ENCODE measurements at places on chromosomes 13 and 19.

- DNase-seq: no peak
Observed at GRCh38 chr19:48481846-48482639, 12.9 kb downstream of the CYTH2 start.

GRCh38 chr19:2309734-2310362 is 1.9 kb upstream of the LINGO3 start:
- DNase-seq: peak; percentile 61

GRCh38 chr19:2969104-2969504 is 8.3 kb upstream of the TLE6 start:
- DNase-seq: no peak

DNA sequence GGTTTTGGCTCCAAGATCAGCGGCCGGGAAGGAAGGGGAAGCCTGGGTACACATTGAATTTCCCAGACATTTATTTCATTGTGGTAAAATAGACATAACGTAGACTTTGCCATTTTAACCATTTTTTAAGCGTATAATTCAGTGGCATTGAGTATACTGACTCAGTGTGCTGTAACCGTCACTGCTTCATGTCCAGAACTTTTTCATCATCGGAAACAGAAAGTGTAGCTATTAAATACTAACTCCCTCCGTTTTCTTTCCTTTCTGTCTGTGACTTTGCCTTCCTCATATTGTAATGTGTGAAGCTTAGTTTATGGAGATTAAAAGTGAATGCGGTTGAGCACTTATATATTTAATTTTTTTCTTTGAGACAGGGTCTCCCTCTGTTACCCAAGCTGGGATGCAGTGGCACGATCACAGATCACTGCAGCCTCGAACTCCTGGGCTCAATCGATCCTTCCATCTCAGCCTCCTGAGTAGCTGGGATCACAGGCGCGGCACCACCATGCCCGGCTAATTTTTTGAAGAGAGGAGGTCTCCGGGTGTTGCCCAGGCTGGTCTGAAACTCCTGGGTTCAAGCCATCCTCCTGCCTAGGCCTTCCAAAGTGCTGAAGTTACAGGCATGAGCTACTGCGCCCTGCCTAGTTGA is 1.4 kb downstream of the HNRNPM start:
- DNase-seq: no peak

- no peak for DNase-seq
Observed at GRCh38 chr13:59710996-59711701, 452.6 kb downstream of the DIAPH3 start.

GRCh38 chr19:36009220-36009619 is 607 bp upstream of the SYNE4 start:
- DNase-seq: peak; percentile 68

DNA sequence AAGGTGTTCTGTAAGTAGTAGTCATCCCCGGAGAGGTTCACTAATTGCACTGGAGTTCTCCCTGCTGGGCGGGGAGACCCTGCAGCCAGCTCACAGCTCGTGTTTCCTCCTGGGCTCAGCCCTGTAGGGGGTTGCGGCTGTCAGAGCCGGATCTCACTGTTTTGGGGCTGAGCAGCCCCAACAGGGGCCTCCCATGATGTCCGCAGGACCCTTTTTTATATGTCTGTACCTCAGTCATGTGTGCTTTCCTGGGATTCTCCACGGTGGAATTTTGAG is 130.2 kb upstream of the MCF2L start:
- DNase-seq: no peak

DNA sequence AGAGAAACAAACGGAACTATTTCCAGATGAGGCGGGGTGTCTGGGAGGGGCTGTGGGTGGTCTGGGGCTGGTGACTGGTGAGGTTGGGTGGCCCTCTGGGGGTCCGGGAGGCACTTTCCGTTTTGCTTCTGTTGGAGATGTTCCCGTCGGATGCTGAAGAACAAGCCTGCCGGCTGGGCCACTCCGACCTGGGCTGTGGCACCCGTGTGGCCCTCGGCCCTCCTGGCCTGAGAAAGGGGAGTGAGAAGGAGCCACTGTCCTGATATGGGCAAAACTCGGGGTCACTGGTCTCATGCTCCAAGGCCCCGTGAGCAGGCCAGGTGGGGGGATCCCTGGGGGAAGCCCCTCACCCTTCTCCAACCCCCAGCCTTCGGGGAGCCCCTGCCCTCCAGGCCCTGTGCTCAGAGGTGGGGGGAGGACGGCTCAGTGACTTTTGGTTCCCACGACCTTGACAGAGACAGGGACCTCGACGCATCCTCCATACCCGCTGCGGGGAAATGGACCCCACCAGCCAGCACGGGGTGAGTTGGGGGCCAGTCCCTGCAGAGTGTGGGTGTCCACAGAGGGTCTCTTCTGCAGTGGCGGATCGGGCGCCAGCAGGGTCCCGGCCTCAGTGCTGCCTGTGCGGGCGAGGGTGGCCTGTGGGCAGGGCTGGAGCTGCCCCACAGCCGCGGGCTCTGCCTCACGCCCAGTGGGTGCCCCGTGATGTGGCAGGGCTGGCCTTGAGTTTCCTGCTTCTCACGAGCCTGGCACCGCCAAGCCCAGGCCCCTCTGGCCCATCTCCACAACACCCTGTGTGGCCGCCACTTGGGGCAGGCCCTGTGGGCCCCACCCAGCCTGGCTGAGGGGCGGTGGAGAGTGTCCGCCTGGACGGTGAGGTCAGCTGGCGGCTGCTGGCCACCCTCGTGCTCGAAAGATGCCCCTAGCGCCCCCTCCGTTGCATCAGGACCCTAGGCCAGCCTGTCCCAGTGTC is 4.4 kb upstream of the TBXA2R start:
- no peak for DNase-seq

DNA sequence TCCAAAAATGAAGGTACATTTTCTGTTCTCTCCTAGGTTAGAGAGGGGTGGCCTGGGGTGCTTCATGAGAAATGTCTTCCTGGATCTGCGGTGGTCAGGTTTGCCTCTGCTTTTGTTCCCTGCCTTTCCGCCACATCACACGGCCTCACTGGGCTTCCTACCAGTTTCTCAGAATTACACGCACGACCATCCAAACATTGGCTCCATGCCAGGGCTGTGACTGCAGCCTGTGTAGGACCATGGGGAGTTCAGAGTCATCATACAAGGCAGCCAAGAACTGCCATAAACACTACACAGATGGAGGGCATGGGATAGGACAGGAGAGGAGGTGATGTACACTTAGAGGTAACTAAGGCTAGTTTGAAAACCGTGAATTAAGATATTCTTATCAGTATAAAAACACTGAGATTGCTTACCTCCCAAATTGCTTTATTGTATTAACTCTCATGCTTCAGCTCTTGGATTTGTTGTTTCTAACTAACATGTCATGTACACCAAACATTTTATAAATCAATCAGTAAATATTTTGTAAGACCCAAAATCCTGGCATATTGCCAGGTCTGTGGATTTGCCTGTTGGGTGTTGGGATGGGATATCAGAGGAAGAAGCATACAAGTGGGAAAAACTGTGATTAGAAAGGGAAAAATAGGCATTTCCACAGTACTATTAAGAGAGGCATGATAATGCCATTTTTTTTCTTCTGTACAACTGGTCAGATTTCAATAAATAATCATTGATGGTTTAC is 45.2 kb downstream of the CDADC1 start:
- no peak for DNase-seq

GRCh38 chr19:4781801-4782200 is 9.7 kb upstream of the FEM1A start:
- DNase-seq: no peak

GRCh38 chr13:74554569-74555275 is 420.5 kb upstream of the KLF12 start:
- DNase-seq: no peak

Data from posterior cingulate gyrus (tissue), 11 donors.